ENCODE measurements at places on chromosomes 5 and 9.

DNA sequence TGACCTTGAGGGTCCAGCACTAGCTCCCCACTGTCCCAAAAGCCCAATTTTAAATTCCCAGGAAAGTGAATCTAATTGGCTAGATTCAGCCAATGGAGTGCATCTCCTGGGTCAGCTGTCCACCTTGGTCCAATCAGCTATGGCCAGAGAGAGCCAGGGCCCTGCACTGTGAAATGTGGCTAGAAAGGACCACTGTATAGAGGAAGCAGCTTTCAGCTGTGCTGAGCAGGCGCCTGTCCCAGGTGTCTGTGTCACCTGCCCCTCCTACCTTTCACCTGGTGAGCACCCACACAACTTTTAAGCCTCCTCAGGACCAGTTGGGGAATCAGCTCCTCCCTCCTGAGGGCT lies 186.2 kb downstream of the DRD1 start:
- DNase-seq, result no peak

DNA sequence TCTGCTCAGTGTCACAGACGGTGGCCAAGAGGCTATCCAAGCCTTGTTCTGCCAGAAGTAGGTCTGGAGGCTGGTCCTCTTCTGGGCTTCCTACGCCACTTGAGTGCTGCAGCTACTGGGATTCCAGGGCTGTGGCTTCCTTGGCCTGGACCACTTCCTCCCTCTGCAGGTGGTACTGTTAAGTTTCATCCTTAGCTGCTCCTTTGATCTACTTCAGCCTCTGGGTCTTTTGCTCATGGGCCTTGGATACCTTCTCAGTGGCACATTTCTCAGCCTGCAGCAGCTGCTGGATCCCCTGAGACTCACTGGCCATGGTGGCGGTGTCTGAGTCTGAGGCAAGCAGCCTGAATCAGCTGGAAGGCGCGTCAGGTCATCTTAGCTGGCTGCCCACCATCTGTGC lies 10.3 kb downstream of the CNOT8 start:
- DNase-seq, result no peak

GRCh38 chr5:154359221-154359573 lies 86.6 kb upstream of the SAP30L start:
- DNase-seq, result no peak

DNA sequence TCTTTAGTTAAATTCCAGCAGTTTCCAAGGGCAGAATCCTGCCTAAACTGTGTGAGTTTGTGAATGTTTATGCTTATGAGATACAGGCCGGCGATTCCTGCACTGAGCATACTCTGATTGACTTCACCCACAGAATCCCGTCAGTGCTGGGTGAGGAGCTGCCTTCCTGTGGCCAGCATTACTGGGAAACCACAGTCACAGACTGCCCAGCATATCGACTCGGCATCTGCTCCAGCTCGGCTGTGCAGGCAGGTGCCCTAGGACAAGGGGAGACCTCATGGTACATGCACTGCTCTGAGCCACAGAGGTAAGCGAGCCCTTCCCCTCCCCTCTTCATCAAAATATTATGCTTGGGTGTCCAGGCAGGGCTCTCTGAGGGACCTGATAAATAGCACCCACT lies 103.7 kb downstream of the CMYA5 start:
- no peak for DNase-seq

DNA sequence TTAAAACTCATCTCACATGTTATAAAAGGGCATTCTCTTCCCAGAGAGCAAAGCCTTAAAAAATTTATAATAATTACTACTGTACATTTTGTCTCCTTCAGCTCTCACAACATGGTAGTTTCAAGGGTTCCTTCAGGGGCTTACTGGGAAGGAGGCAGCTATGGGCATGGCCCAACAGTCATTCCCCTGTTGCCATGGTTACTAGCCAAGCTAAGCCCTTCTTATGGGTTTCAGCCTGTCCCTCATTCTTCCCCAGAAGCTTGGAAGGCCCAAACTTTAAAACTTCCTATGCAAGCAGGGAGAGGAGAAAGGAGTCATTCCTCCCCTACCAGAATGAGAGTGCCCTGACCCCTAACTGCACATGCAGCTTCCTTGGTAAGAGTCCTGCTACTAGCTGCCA lies 82.2 kb upstream of the CNTLN start:
- no peak for DNase-seq

DNA sequence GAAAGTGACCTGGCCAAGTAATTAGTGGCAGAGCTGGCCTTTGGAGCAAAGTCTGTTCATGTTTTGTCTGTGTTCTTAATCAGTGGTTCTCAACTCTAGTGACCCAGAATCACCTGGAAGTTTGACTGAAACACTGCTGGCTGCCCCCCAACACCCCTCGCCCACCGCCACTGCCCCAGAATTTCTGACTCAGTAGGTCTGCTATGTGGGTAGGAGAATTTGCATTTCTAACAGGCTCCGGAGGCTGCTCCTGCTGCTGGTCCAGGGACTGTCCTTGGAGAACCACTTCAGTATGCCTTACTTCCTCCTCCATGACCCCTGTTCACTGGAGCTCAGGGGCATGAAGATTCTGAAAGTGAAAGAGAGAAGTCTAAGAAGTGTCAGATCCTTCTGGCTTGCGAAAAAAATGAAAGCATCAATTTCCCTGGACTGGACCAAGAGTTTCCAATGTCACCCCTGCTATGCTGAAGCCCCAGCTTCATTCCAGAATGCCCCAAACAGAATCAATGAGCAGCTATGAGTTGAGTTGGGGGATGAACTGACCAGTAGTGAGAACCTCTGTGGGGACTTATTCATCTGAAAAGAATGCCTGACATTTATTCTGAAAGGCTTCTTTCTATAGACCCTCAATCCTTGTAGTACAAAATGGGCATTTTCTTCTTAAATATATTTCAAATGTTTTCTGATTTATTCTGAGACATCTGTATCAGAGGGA lies 20.8 kb upstream of the COL15A1 start:
- DNase-seq, result no peak

DNA sequence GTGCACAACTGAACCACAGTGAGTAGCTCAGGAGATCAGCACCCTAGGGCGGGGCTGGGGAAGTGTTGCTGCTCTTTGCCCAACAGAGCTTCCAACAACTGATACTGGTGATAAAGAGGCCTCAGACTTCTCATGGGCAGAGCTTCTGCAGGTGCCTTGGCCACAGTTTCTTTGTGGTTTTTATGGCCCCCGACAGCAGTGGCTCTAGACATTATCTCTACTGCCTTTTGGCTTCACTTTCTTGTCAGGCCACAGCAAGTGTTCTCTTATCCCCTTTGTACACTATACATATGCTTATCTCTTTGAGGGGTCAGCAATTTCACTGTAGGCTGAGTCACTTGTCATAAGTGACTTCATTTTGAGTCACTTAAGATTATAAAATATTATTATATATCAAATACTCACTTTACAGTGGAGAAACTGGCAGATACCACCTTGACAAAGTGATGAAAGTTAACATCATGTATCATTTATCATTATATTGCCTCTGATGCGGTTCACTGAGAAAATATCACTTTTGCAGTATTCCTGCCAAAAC lies 90.9 kb upstream of the COX7C start:
- no peak for DNase-seq

DNA sequence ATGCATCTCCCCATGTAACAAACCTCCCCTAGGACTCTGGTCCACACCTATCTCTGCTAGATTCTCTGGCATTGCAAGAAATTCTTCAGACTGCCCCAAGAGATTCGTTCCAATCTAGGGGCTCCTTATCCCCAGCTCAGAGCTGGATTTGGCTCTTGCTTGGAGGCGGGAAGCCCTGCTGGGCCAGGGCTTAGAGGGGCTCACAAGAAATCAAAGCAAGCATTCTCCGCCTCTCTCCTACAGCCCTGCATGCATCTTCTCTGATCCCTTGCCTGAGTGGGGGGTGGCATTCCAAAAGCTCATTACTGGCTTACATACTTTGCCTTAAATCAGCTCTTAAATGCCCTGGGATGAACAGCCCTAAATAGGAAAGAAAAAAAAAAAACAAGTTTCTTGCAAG lies 75.8 kb downstream of the KCNIP1 start:
- DNase-seq, result no peak

GRCh38 chr5:178078197-178079010 lies 34.9 kb upstream of the N4BP3 start:
- no peak for DNase-seq

DNA sequence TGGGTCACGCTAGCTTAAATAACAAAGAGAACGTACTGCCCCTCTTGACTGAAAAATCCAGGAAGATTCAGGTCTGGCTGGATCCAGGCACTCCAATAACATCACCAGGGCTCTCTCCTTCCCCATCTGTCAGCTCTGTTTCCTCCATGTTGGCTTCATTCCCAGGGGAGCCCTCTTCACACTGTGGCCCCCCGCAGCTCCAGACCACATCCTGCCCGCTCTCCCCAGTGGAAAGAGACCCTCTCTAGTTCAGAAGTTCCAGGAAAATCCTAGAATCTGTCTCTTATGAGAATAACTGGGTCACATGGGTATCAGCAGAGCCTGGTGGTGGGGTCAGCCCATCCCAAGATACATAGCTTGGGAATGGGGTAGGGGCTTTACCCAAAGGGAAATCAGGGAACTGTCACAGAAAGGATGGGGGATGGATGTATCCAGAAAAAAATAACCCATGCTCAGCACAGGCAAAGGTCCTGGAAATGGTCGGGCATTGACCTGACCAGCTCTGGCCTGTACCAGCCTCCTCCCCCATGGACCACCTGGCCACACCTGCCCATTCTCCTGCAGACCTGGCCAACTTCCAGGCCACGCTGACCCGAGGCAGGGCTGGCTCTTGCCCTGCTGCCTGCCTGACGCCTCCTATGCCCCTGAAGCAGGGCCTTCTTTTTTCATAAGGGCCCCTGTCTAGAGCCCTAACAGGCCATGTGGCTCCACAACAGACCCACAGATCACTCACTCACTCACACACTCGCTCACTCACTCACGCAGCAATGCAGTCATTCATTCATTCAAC lies 65.9 kb downstream of the COL23A1 start:
- DNase-seq, result no peak

DNA sequence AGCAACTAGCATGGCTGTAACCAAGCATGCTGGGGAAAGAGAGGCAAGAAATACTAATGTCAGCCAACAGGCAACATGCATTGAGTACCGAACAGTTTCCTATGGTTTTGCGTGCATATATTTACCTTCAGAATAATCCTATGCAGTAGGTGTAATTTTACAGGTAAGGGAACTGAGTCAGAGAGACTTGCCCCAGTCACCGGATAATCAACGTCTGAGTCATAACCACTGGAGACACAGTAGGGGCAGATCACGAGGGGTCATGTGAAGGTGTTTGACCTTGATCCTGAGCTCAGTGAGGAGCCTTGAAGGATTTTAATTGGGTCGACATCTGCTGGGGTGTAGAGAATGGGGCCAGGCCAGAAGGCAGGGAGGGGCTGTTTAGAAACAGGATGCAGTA lies 13.4 kb upstream of the TSC1 start:
- no peak for DNase-seq

DNA sequence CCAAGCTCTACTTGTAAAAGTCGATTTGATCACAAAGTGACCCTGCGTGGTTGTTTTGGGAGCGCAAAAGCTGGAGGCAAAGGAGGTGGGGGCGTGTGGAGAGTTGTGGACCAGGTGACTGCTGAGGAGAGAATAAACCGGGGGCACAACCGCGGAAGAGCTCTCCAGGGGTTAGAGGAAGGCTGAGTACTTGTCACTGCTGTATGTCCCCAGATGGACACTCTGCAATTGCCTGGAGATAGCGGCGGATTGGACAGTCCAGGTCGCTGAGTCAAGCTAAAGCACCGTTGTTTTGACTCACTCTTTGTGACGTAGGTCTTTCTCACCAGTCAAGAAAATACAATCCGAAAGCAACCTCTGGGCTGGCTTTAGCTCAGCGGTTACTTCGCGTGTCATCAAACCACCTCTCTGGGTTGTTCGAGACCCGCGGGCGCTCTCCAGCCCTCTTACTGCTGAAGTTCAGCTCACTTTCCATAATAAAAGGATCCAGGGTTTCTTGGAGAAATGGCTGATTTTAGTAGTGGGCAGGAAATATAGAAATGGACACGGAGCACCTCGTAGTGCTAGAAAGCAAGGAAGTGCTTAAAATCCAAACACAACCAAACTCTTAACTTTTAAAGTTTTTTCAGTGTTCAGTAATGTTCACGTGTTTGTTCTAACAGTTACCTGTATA lies 25.7 kb downstream of the ZMAT2 start:
- DNase-seq, result peak; percentile 42

DNA sequence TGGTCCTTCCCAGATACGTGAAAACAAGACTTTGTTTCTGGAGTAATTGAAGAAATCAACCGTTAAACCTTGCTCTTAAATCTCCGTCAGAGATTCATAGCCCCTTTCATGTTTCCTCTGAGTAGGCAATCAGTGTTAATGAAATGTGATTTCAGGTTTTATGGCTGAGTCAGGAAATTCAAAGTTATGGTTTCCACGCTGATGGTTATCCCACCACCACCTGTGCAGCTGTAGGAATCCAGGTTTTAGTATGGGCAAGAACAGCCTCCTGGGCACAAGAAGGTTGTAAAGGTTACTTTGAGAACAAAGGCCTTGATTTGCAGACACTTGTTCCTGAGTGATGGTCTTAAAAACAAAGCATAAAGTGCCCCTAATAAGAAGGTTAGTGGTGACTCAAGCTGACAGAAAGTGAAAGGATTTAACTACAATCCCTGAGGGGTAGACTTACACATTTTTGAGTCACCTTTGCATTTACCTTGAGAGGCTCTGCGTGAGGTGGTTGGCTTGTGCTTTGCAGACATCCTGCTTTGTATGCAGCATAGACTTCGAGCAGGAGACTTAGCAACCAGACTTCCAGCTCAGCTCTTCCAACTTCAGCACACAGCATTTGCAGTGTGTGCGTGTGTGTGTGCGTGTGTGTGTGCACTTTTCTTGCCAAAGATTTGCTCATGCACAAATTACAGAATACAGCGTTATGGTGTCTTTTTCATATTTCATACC lies 159.6 kb downstream of the TLE4 start:
- peak; percentile 16 for DNase-seq

GRCh38 chr5:124650951-124651662 lies 95.3 kb downstream of the ZNF608 start:
- peak; percentile 96 for DNase-seq

- DNase-seq, result no peak
Measured at GRCh38 chr9:86135371-86135770, 36.0 kb upstream of the GOLM1 start.

DNA sequence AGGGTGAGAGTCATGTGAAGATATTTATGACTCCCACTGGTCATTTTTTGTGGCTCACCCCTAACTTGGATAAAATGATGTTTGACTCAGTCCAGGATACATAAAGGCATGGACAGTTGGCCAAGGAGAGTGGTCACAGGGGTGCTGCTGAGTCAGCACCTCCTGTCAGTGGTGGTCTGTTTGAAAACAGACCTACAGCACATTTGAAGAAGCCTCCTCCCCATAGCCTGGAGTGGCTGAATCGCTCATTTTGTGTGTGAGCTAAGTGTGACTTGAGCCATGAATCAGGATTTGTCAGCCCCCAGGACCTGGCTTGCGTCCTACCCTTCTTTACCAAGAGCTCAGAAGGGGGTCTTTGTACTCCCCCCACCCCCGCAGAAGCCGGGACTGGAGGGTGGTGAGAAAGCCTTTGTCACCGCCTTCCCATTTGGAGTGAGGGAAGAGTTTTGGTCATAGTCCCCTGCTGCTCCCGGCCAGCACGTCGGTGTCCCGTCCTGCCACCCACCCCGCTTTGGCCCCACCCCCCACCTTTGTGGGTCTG lies 35.6 kb downstream of the TRIO start:
- no peak for DNase-seq

Data from muscle of back (tissue), 13 donors.